ENCODE measurements at places on chromosomes 7 and 10.

DNA sequence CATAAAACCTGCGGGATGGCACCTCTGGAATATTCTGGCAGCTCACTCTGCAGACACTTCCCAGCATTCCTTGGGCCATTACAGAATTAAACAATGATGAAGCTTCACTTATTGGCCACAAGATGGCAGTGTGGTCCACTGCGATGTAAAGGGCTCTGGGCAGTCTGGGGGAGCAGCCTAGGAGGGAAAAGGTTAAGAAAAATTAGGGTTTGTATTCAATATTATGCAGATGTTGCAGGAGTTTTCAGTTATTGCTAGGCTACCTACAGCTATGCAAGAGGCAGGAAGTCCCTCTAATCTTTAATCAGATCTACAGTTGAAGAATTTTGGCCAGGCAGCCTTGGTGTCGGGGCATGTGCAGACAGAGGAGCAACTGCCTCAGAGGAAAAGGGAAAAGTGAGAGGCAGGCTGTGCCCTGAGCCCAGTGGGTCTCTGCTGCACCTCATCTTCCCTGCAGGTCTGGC is 233.2 kb upstream of the PRSS1 start:
- no peak for DNase-seq

- DNase-seq = no peak
Observed at GRCh38 chr7:55351263-55351662, 13.9 kb upstream of the LANCL2 start.

DNA sequence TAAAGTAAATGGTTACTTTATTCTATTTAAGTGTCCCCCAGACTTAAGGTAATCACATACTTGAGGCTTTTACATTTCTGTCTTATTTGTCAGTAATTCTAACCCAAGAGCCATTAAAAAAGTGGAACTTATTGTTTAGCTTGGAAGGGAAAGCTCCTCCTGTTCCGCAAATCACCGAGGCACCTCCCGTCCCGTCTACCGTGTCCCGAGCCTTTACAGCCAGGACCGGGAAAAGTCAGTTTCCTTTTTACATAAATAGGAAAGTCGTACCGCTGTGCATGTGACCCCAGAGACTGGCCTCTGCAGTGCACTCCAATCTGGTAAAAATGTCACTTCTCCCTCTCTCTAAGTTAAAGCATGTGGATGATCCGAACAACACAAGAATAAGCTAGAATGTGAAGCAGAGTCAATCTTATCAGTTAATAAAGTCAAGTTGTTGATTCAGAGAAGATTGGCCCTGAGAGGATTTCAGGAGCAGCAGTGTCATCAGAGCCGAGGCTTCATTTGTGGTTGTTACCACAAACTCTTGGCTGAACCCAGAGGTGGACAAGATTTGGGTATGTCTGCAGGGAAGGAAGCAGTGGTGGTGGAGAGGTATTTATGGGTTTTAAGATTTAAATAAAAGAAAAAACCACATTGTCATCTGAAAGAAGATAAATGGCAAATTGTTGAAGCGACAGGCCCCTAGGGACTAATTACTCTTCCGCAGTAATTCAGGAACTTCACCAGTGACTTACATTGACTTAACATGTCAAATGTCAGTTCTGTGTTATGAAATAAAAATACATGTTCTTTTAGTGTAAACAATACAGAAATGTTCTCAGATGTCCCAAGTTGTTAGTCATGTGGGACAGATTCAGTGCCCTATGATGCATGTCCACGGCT is 316.6 kb upstream of the ZNF32 start:
- no peak for DNase-seq

- no peak for DNase-seq
Observed at GRCh38 chr10:34002896-34003295, 668.4 kb upstream of the NRP1 start.

GRCh38 chr7:71272509-71273490 is 140.9 kb downstream of the GALNT17 start:
- no peak for DNase-seq

GRCh38 chr7:133434246-133434865 is 181.5 kb downstream of the EXOC4 start:
- DNase-seq = no peak

DNA sequence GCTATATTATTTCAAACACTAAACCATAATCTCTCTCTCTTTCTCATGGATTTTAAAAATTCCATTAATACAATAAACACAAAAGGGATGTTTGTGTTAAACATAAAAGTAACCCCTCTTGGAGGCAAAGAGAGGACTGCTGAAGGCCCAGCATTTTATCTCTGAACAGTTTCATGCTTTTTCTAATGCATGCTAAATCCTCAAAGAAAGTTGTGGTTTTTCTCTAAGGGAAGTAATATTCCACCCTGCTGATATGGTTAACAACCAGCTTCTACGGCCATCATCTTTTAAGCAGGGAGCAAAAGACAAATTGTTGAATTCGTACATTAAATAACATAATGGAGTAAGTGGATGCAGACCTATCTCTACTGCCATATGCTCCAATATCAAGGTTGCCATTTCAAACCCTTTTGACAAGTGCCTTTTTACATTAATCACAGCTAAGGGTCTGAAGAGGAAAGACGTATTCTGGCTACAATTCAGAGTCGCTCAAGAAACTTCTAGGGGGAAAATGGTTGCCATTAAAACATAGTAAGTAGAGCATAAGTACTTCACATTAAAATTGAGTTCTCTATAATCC is 103.1 kb downstream of the SLC25A13 start:
- no peak for DNase-seq

- DNase-seq = no peak
Observed at GRCh38 chr10:24465124-24465874, 256.4 kb downstream of the KIAA1217 start.

DNA sequence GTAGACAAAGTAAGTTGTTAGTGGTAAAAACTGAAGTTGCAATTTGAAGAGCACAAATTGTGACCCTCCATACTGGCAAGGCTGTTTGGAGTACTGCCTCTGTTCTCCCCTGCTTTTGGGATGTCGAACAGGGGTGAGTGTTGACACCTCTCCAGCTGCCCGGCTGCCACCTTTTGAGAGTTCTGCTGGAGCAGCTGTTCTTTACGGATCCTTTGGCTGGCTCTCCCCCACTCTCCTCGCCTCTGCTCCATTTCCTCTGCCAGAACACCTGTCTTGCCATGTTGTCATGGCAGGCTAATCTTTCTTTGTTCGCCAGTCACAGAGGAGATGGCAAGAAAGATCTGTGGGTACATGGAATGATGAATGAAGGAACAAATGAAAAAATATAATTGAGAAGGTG is 34.9 kb downstream of the INSYN2A start:
- no peak for DNase-seq

GRCh38 chr10:91787258-91787657 is 11.0 kb upstream of the TNKS2 start:
- DNase-seq = no peak

- no peak for DNase-seq
Observed at GRCh38 chr7:30173058-30173897, 38.5 kb downstream of the MTURN start.

DNA sequence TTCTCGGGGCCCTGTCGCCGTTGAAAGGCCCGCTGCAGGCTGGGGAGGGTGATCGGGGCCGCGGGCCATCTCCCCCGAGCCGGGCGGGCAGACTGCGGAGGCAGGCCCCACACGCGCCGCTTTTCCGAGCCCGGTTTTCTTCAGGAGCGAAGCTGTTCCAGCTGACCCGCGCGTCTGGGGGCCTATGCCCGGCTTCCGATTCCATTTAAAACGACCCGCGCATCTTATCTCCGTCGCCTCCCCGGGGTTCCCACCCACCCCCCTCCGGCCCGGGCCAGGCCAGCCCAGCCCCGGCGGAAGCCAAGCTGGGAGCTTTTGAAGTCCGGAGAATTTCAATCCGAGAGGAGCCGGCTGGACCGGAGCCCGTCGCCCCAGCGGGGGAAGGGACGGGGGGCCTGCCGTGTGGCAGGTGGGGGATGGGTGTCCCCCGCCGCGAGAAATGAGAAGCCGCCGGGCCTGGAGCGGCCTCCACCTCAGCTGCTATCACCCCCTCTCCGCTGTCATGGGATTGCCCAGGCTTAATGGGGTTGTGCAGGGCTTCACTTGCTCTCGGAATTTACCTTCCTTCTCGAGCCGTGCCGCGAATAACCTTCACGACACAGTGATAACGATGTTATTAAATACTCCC is 3.1 kb upstream of the EVX1 start:
- DNase-seq = no peak

DNA sequence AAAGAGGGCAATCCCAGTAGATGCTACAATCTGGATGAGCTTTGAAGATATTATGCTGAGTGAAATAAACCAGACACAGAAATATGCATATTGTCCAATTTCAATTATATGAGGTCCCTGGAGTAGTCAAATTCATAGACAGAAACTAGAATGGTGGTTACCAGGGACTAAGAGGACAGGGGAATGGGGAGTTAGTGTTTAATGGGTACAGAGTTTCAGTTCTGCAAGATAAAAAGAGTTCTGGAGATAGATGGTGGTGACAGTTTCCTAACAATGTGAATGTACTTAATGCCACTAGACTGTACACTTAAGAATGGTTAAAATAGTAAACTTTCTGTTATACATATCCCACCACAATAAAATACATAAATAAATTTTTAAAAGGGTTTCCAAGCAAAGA is 236.6 kb downstream of the ELMO1 start:
- DNase-seq = no peak

DNA sequence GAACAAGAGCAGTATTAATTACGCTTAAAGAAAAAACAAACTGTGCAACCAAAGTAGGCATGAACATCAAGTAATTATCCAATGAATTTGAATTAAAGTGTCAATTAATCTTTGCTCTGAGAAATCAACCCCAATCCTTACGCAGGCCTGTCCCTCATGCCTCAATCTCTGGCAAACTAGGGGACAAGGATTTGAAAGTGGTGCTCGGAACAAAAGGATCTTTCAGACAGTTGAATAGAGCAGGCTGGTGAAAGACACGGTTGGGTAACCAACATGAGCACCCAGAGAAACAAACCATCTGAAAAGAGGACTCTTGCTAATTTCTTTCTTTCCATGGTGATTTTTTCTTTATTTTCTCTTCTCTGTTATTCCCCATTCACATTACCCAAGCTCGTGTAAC is 203.5 kb upstream of the PHF14 start:
- no peak for DNase-seq

GRCh38 chr10:70656489-70656888 is 15.8 kb upstream of the ADAMTS14 start:
- DNase-seq = no peak

GRCh38 chr10:112811741-112812551 is 138.1 kb upstream of the TCF7L2 start:
- no peak for DNase-seq

GRCh38 chr7:25855854-25856782 is 295.9 kb upstream of the NFE2L3 start:
- DNase-seq = no peak

DNA sequence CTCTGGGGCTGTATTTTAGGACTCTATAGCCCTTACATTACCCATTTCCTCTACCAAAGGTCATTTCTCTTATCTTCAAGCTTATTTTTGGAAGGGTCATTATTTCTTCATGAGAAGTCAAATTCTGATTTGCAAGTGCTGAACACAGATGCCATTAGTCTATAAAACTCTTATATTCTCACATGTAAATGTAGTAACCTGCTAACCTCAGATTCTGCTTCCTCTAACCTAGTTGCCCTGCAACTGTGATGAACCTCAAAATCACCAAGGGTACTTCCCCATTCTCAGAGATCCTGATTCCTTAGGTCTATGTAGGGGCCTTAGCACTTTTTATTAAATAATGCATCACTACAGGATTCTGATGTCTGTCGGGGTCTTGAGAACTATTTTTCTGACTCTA is 6.3 kb downstream of the FAS start:
- no peak for DNase-seq

DNA sequence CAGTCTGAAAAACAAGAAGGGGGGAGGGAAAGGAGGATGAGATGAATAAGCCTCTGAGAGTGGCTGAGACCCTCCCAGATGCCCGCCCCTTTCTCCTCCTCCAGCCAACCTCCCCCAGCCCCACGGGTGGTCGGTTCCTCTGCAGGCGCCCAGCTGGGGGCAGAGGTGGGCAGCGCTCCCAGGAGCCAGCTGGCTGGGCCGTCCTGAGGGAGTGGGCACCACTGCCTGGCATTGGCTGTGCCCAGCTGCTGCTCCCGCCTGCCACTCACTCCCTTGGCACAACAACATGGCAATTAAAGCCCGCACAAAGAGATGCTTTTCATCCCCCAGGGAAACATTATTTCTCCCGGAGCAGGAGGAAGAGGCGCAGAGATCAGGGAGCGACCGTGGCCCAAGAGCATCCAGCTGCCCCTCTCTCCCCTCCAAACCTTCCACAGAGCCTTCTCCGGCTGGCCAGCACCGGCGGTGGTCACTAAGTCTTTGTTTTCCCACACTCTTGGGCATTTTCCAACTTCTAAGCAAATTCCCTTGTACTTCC is 107.2 kb downstream of the SPDYE5 start:
- DNase-seq = no peak

DNA sequence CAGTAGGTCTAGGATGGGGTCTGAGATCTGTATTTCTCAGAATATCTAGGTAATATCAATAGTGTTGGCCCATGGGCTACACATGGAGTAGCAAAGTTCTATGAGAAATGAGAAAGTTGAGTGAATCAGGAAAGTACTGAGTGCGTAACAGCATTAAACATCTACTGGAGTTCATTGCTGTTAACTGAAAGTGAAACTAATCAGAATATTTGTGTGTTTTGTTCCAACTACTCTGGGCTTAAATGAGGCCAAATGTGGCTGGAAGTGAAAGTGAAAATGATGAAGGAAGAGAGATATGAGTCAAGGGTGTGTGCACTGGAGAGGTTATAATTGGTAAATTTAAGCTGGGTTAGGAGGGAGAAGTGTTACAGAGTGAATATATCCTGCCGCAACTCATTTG is 46.5 kb downstream of the TMEM106B start:
- no peak for DNase-seq

GRCh38 chr7:19869979-19870378 is 96.6 kb upstream of the TMEM196 start:
- no peak for DNase-seq

DNA sequence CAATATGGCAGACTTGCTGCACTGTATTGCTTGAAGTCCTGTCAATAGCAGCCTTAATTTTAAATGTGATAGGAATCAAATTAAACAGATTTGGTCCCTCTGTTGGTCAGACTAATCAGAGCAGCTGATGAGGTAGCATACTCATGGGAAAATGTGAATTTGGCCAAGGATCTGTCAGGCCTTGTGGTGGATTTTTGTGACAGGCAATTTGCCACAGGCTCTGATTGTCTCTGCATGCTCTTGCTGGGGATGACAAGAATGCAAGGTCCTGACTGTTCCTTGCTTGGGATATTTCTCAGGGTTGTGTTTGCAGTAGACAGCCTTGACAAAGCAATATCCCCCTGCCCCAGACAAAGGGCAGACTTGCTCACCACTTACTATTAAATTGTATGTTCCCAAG is 41.5 kb upstream of the GARS1 start:
- no peak for DNase-seq

GRCh38 chr10:101444058-101444898 is 90.3 kb downstream of the BTRC start:
- DNase-seq = no peak

DNA sequence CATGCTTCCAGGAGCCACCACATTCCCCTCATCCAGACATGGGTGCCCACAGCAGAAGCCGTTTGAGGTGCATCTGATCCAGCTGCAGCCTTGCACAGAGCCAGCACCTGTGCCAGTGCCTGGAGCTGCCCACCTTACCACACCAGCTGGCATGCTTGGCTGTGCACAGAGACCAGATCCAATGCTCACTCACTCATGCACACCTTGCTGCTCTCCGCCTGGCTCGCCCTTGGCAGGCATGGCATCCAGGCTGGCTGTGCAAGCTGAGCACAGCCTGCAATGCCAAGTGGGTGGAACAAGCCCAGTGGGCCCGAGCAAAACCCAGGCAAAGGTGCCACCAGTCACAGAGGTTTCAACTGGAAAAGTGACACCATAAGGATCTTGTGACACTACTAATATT is 66.9 kb upstream of the SEMA3A start:
- DNase-seq = no peak

All from esophagus squamous epithelium (tissue), 5 donors.